ENCODE measurements at places on chromosomes 16 and 17.
A peak's percentile ranks its signal among the peaks of the same experiment; 100 is the strongest.

DNA sequence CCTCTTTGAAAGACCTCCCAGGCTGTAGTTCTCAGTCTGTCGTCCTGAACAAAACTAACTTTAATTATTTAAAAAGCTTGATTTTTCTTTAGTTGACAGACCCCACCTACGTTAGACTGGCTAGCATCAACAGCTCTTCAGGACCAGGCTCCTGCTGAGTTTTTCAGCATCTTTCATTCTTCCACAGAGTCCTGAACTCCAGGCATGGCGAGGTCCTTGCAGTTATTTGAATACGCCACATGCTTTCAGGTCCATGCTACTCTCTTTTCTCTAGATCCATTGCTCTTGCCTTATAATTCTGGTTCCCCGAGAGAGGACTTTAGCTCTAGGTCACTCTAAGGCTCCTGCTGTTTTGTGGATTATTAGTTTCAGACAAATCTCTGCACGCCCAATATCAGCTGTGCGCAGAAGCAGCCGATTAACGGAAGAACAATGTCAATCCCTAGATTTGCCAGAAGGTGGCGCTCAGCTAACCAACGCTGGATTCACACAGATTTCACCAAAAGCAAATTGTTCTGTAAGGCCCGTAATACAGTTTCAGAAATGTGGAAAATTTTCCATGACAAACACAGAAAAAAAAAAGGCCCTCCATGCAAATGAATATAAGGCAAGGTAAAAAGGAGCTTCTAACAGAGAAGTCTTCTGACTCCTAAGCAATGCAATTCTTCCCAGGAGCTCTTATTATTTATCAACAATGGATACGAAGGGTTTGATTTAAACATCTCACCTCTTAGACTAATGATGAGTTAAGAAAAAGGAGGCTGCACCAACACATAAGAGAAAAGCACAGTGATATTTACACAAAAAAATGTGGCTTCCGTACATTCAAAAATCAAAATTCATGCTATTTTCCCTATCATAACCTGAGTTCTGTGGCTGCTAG lies 33.5 kb upstream of the BCO1 start:
- DNase-seq, result peak; percentile 44

DNA sequence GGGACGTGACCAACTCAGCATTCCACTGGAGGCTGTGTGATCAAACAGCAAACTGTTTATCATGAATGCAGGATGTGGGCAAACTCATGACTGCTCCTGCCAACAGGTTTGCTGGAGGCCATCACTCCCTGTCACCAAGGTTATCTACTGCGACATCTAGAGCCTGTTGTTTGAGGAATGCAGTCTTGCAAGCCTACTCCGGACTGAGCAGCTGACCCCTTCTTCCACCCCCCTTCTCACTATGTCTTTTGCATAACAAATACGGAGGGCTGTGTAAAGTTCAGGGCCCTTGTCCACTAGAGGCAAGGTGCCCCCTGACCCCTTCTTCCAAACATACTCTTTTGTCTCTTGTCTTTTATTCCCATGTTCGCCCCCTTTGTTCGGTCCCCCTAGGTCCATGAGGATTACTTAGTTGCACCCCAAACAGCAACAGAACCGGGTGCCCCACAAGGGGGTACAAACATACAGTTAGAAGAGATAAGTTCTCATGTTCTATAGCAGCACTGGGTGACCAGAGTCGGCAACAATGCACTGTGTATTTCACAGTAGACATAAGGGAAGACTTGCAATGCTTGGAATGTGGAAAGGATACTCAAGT lies 28.7 kb downstream of the MEAK7 start:
- no peak for DNase-seq

DNA sequence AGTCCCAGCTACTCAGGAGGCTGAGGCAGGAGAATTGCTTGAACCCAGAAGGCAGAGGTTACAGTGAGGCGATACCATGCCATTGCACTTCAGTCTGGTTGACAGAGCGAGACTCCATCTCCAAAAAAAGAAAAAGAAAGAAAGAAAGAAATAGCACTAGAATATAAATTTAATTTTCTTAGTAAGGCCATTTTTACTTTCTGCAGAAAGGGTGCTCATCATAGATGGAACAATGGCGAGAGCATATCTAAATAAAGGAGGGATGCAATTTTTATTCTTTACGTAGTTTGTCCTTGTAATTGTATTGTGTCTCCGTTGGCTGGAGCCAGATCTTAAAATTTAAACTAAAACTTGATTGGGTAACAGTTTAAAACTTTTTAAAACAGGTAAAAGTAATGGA lies 85.6 kb upstream of the RPRML start:
- DNase-seq, result no peak

GRCh38 chr17:57295526-57296023 lies 39.3 kb downstream of the MSI2 start:
- peak; percentile 75 for DNase-seq

DNA sequence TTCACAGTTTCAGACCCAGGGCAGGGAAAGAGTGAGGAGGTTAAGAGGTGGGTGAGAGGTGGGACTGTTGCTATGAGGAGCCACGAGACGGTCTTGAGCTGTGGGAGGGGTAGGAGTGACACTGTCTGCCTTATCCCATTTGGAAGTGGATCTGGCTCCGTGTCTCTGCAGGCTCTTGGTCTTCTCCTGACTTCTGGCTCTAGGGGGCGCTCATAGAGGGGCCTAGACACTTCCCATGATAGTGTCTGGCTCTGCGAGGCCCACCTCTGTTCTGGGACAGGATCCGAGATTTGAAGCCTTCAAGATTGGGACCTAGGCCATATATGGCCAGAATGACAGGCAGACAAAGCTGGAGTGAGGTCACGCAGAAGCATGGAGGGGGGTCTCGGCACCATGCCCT lies 204.5 kb downstream of the GSG1L start:
- no peak for DNase-seq
